T-helper 2 cell (primary cell): ENCODE measurements at places on chromosomes 16 and 17.

DNA sequence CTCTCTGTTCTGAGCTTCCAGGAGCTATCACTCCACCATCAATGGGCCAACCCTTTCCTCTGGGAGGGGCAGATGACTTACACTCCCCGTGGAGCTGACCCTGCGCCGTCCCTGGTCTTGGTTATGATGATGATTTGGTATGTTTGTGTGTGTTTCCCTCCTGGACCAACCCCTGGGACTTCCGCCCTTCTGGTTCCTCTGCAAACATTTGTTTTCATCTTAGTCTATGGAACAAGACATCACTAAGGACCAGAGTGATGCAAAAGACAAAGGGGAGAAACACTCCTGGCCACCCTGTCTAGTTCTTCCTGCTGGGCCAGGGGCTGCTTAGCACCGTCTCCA lies 13.7 kb downstream of the CBX4 start:
- no peak for DNase-seq

GRCh38 chr16:53129281-53130158 lies 74.7 kb downstream of the CHD9 start:
- DNase-seq, result no peak

DNA sequence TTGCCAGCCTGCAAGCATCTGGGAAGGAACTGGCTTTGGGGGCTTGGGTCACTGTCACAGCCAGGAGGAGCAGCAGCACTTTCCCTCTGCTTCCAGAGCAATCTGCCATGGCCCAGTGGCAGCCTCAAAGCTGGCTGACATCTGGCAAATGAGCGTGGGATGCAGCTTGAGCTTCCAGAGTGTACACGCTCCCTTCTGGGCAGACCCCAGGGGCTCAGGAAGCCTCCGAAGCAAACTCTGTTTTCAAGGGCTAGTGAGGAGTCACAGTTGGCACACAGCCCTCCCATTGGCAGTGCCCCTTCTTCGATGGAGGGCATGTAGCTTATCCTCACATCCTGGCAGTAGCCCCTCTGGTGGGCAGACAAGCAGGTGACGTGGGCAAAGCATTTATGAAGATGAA lies 249.6 kb downstream of the ENGASE start:
- DNase-seq, result no peak

DNA sequence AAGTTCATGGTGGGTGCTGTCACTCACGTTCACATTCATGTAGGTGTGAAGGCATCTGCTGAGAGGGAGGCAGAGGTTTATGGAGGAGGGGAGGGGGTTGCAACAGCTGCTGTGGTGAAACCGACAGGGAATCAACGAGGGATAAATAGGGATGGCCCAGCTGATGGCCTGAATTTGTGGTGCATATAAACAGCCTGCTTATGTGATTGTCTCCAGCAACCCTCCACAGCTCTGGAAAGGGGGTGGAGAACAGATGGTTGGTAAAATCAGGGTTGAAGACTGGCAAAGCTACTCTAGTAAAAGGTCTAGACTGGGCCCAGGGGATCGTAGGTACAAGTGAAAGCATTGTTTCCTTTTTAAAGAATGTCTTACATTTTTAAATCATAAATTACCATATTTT lies 53.7 kb downstream of the IQCK start:
- DNase-seq, result no peak

DNA sequence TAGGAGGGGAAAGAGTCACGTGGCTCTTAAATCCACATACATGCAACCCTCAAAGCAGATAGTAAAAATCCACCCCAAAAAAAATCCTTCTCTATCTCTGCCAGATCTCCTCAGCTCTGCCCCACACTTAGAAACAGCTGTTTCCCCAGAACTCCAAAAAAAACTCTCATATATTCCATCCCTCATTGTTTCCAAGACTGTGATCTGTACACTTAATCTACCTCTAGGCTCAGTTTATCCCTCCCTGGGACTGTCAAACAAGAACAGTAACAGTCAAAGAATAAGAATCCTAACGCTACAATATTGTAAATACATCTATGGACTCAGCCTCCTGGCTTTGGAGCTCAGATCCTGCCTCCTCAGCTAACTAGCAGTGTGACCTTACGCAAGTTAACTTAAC lies 11.6 kb downstream of the CUEDC1 start:
- no peak for DNase-seq

DNA sequence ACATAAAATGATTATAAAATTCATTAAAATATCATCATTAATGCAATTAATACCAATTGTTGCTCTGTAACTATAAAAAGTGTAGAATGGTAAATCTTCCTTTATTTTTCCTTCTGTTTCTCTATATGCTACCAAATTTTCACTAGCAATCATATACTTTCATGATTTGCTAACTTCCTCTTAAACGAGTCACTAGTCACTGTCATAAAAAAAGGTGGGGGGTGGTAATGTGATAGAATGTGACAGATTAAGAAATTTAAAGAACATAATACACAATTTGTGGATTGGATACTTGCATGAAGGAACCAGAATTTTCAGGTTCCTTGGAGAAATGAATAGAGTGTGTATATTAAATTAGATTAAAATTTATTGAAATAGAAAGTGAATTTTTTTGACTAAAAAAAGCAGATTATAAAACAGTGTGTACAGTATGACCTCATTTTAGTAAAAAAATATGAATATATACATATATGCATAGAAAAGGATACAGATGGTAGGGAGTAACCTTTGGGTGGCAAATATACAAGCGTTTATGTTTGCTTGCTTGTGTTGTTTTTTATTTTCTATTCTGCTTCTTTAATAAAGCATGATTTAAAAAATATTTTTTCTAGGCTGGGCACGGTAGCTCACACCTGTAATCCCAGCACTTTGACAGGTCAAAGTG lies 56.7 kb upstream of the C17orf78 start:
- no peak for DNase-seq

DNA sequence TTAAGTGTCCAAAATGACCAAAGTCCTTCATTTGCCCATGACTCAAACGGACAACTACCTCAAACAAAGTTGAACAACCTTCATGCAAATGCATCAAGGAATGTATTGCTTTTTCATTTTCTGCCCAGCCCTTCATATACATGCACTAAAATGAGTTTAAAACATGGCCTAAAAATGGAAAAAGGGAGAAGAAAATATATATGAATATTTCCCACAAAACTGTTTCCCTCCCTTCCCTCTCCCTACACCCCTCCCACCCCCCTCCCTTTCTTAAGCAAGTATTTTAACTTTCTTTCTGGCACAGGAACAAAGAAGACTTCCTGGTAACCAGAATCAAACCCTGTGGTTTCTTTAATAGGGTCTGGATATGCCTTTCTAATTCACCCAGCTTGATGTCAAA lies 5.5 kb upstream of the FBXL20 start:
- DNase-seq, result no peak
